ENCODE measurements at places on chromosomes 6 and 20. TPM values are rescaled to one million over a fixed set of nuclear protein-coding genes. Genes with fewer than 3 reads are reported as not detected.

The TBC1D7 gene
- total RNA-seq = 13.0 TPM

The ESR1 gene
- total RNA-seq = 50.3 TPM

The RBM24 gene
- 2.7 TPM for total RNA-seq

The EYA2 gene
- total RNA-seq = 8.1 TPM

The TBXT gene
- not detected for total RNA-seq

The XKR7 gene
- not detected for total RNA-seq

The HINT3 gene
- 18.4 TPM for total RNA-seq
